ENCODE measurements at places on chromosomes 12 and 14.

- no peak for DNase-seq
These were observed 83.5 kb downstream of the PAPOLA start for GRCh38 chr14:96585672-96586013.

- no peak for DNase-seq
These were observed 11.1 kb upstream of the NDUFA12 start for GRCh38 chr12:95014554-95014953.

DNA sequence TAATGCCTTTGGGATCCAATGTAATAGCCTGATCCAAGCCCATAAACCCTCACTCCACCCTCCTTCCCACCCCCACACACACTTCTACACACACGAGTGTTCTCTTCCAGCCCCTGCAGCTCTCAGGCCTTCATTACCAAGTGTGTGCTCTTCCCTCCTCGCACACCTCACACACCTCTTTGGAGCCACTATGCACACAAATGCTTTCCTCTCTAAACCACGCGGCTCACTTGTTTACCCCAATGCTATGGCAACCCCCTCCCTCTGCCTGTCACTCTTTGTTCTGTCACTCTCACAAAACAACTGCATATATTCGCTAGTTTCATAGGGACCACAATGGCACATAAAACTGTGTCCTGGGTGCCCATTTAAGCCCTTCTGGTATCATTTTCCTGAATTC is 35.1 kb downstream of the PPP2R5E start:
- no peak for DNase-seq

DNA sequence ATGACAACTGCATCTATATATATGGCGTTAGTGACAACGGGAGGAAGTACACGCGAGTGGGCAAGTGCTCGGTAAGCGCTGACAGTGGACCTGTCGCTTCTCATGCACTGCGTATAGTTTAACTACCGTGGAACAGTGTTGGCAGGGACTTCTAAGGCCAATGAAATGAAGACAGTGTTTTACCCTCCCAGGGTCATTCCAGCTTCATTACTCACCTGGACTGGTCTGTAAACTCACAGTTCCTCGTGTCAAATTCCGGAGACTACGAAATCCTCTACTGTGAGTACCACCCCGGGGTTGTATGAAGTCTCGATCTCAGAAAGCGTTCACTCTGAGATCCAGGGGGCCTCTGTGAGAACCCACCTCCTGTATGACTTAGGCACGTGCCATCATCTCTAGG is 129.2 kb upstream of the EVL start:
- peak; percentile 48 for DNase-seq

DNA sequence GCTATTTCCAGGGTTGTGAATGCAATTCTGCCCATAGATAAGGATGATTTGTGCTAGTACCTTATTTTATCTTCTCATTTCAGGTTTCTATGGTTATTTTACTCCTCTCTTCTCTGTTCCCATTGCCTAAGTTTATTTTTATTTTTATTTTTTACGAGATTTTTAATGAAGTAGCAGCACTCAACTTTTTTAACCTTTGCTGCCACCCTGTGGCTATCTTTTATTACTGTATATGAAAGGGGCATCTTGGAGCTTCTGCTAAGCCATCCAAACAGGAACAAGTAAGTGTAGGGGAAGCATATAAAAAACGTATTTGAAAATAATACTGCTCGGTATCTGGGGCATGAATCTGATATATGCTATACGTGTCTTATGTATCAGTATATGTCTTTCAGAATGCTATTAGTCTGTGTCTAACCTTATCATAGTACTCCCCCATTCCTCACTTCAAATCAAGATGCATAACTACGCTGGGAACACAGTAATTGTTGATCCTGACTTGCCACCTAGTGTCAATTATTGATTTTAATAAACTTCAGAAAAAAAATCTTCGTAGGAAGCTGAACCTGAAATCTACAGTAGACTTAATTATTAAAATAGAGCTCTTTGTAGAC is 60.3 kb downstream of the KLRG1 start:
- peak; percentile 44 for DNase-seq

- no peak for DNase-seq
These were observed 381.5 kb downstream of the ALG10 start for GRCh38 chr12:34403706-34404376.

GRCh38 chr12:130716969-130717366 is 869 bp upstream of the RIMBP2 start:
- DNase-seq, result no peak

- no peak for DNase-seq
These were observed 10.8 kb downstream of the ERH start for GRCh38 chr14:69387311-69387710.

DNA sequence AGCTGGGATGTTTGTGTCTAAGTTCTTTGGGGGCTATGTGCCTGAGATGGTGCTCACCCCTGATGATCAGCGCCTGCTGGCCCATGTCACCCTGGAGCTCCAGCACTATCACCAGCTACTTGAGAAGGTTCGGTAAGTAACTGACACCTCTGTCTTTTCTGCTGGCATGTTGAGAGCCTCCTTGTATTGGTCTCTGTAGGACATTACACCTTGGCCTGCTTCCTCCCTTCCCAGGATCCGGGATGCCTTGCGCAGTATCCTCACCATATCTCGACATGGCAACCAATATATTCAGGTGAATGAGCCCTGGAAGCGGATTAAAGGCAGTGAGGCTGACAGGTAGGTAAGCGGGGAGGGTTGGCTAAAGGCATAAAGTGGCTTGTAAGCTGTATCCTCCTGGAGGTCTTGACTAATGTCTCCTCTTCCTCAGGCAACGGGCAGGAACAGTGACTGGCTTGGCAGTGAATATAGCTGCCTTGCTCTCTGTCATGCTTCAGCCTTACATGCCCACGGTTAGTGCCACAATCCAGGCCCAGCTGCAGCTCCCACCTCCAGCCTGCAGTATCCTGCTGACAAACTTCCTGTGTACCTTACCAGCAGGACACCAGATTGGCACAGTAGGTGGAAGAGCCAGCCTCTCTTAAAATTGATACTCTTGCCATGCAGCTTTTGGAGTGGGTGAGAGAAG is 5.5 kb downstream of the DDIT3 start:
- DNase-seq, result no peak

DNA sequence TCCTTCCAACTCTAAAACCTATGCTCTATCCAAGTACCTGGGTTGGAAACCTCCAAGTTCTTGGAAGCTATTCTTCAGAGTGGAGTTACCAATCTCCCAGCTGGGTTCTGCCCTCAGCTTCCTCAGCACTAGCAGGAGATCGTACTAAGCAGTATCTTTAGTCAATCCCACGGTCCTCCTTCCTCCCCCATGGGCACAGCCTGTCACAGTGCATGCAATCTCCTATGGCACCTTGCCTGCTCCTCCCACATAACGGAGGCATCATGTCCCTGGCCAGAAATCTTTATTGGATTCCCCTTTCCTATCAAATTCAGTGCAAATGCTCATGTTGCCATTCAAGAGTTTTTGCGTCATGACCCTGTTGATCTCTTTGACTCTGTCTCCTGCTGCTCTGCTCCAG is 5.4 kb upstream of the LPAR5 start:
- DNase-seq, result no peak

GRCh38 chr12:74790931-74791330 is 253.3 kb downstream of the ATXN7L3B start:
- DNase-seq, result no peak

DNA sequence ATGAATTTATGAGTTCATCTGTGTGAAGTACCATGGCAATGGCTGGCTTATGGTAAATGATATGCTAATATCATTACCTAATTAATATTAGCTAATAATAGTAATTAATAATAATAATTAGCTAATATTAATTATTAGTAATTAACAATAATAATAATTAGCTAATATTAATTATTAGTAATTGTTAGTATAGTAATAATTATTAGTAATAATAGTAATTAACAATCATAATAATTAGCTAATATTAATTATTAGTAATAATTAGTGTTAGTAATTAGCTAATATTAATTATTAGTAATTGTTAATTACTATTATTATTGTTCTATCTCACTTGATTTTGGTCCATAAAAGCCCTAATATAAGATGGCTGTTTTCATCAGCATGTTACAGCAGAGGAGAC is 19.8 kb downstream of the RERG start:
- no peak for DNase-seq

- no peak for DNase-seq
These were observed 3.9 kb upstream of the GPR84 start for GRCh38 chr12:54368025-54368708.

GRCh38 chr12:48969160-48969771 is 2.3 kb downstream of the WNT10B start:
- no peak for DNase-seq

GRCh38 chr12:11981121-11981733 is 89.5 kb upstream of the BCL2L14 start:
- DNase-seq, result peak; percentile 81

GRCh38 chr14:99312106-99312505 is 40.1 kb upstream of the BCL11B start:
- DNase-seq, result no peak
